ENCODE measurements at places on chromosomes 2 and 18.

GRCh38 chr2:183459466-183459865 is 335.2 kb downstream of the NUP35 start:
- no peak for DNase-seq

GRCh38 chr2:128608921-128609880 is 290.5 kb upstream of the HS6ST1 start:
- DNase-seq: no peak

DNA sequence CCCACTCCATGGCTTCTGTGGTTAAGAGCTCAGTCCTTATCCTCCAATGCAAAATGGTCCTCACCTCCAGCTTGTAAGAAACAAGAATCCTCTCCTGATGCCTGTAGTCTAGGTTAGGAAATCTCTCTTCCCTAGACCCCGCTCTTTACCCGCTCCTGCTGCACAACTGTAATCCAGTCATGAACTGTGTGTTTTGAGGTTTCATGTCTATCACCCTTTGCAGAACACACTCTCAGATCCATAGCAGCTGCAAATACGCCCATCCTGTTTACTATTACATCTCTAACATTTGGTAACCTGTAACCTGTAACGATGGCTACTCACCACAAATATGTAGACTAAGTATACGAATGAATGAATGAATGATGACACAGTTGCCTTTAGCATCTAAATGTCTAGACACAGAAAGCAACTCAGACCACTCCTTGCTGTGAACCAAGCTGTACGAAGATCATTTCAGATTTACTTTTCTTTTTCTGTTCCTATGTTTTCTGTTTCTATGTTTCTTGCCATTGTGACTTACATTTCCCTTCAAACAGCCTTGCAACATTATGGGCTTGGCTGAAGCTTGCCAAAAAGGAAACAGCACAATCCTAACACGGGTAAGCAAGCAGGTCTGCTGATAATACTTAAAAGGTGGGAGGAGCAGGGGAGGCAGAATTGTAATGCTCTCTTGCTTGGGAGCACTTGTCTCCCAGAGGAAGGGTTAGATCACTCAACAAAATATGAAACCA is 53.7 kb downstream of the EPHA4 start:
- DNase-seq: no peak

- no peak for DNase-seq
These were observed 16.6 kb downstream of the NPPC start for GRCh38 chr2:231909631-231910030.

DNA sequence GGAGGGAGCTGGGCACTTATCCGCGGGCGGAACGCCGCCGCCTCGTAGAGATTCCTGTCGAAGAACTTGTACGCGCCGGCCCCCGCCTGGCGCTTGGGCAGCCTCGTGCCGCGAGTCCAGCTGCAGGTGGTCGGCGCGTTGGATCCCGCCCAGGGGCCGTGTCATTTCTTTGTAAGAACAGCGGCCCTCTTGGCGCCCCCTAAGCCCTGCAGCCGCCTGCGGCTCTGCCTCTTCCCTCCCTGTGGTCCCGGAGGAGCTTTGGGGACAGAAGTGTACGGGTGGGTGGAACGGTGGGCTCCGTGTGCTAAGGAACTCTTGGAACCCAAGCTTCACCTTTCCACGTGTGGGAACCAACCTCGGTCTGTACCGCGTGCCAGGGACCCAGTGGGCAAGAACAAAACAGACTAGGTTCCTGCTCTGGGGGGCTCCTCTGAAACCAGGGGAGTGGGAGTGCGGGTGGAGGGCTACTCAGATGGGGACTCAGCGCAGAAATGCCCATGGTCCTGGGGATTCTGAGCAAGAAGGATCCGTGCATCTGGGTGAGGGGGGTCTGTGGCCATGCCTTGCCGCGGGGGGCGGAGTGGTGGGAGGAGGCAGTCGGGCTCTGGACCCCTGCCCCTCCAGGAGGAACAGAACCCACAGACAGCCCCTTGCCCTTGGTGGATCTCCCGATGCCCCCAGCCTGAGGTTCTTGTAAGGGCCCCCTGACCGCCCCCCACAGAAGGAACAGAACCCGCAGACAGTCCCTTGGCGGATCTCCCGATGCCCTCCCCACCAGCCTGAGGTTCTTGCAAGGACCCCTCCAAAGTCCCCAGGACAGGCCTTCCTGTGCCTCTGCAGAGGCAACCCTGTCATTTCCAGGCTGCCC is 1.5 kb downstream of the GPC1 start:
- DNase-seq: no peak

- DNase-seq: no peak
These were observed 8.5 kb downstream of the SP140L start for GRCh38 chr2:230335461-230335863.

GRCh38 chr2:106667478-106668070 is 180.4 kb downstream of the CD8B2 start:
- DNase-seq: no peak

DNA sequence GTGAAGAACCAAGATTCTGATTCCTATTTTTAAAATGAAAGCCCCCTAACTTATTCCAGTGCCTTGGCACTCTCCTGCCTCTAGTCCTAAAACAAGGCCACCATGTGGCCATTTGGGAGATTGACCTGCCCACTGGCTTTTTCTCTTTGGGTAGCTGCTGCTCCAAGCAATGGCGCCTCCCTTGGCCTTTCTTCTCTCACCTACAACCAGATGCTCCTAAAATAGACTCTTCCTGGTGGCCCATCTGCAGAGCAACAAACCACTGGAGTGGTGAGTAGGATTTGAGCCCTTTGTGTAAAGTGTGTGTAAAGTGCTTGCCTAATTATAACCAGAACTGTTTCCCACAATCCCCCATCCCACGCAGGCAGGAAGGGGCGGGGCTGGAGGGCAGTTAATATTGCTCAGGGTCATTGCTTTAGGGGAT is 114.2 kb downstream of the FHOD3 start:
- DNase-seq: no peak

GRCh38 chr18:2657788-2658458 is 2.4 kb downstream of the SMCHD1 start:
- no peak for DNase-seq

- DNase-seq: no peak
These were observed 7.6 kb upstream of the KCTD1 start for GRCh38 chr18:26555804-26556553.

GRCh38 chr2:146278881-146279280 is 1565.9 kb upstream of the ACVR2A start:
- DNase-seq: no peak

DNA sequence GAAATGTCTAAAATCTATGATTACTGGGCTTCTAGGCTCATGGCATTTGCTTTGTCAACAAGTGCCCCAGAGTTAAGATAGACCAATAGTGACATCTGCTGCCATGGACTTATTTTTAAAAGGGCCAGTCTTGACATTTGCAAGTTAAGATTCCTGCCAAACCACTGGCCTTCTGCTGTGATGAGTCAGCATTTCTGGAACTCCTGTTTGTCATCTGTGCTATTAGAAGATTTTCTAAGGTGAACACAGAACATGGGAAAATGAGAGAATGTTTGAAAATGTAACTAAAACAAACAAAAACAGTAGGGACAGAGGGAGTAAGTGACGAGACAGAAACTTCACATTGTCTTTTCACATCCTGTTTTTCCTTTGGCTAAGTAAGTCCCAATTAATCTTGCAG is 93.7 kb upstream of the WDR75 start:
- no peak for DNase-seq

- no peak for DNase-seq
These were observed 74.1 kb downstream of the BOD1L2 start for GRCh38 chr18:57220930-57221483.

DNA sequence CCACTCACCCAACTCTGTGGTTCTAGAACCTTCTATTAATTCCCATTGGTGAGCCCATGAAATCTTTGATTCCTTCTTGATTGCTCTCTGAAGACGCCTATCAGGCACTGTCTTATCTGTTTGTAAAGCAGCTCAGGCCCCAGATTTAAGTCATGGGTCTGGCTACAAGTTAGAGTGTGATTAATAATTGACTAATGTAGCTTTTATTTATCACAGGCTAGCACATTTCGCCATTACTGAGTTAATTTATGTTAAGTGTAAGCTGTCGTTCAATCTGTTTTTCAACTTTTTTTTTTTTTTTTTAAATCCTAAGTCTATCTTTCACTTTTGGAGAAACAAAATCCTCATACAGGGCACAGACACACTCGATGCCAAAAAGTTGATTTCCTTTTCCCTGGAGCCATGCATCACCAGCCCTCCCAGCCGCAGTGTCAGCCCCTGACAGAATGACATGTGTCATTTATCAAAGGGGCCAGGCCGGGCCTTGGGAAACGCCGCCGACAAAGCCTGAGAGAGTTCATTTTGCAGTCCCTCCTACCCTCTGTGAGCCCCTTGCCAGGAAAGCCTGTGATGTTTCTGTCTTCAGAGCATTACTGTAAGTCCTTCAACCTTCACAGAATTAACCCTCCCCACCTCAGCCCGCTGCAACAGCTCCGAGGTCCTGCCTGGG is 15.8 kb downstream of the TSHZ1 start:
- DNase-seq: no peak

DNA sequence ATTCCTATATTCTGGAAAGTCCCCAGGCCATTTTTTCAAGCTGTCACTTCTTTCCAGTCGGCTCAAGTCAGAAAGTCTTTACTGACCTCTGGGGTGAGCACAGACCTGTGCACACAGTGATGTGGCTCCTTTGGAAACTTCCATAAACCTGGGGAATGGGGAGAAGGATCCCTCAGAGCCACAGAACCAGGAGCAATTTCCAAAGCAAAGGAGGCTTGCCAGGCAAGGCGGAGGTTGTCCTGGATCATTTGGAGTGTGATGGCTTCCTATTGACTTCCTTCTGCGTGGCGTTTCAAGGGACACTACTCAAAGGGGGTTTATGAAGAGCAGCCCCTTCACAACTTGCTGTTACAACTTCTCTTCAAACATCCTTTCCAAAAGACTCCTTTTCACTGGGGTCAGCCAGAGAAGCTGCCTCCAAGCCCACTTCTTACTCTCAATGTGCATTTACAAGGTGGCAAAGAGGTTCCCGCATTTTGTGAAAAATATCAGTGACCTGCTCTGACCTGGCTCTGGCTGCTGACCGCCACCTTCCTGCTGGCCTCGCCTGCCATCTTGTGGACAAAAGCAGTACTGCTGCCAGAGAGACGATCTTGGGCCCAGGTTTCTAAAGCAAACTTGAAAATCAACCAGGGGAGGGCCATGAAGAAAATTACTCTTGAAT is 18.2 kb upstream of the TMEM247 start:
- DNase-seq: peak; percentile 67

GRCh38 chr18:24658302-24658701 is 197.9 kb downstream of the HRH4 start:
- DNase-seq: no peak

- peak; percentile 31 for DNase-seq
These were observed 624 bp upstream of the MAP4K3 start for GRCh38 chr2:39437522-39438296.

DNA sequence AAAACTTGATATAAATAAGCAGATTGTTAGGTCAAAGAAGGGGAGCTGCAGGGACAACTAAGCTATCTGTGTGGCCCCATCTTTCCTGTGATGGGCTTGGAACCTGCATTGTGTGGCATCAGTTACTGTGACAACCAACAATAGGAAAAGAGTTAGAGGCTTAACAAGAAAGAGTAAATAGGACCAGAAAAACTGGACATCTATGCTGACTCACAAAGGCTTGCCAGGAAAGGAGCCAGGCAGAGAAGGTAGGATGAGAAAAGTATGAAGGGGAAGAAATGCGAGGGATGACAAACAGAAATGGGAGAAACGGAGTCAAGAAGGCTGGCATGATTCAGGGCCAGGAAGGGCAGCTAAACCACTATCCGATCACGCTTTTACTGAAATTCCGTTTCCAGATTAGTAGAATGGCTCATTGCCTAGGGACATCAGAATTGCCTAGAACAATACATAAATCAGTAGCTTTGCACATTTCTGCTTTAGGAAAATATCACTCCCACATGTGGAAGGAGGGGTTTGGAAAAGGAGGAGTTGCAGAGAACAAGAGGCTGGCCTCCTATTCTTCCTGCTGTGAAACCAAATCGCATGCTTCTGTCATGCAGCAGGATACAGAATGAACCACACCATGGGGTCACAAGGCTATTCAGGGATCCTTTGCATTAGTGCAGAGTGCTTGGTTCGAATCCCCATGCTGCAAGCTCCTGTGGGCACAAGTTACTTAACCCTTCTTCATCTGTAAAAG is 7.3 kb downstream of the PLA2R1 start:
- no peak for DNase-seq

DNA sequence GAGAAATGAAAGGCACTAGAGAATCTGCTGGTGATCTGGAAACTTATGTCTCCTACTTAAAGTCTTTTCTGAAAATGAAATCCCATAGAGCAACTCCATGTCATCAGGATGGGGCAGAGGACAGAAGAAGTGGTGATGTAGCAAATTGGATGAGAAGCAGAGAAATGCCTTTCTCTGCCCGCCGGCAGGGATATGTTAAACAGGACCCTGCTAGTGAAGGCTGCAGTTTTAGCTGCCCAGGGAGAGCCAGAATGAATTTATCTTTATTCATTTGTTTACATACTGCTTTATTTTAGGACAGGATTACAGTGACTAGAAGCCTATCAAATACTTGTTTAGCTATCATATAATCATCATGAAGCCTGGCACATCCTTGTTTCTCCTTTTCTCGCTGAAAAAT is 247.0 kb downstream of the DOK6 start:
- DNase-seq: no peak

DNA sequence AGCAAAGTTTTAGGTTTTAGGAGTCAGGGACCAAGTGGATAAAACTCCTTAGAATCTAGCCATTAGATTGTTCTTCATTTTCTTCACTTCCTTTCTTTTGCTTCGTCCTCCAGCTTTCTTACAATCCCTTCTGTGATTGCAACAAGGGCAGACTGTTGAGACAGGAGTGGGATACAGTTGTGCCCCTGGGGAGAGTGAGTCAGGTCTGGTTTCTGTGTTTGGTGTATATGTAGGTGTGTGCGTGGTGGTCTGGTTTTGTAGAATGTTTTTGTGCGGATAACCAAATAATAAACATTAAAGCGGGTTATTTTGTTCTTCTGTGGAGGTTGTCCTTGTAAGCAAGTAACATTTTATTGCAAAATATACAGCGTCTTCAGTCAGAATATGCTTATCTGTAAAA is 7.3 kb downstream of the INSIG2 start:
- DNase-seq: no peak

- DNase-seq: no peak
These were observed 128.6 kb downstream of the TGIF1 start for GRCh38 chr18:3578621-3579020.

GRCh38 chr2:148653437-148653836 is 8.9 kb downstream of the EPC2 start:
- DNase-seq: no peak

DNA sequence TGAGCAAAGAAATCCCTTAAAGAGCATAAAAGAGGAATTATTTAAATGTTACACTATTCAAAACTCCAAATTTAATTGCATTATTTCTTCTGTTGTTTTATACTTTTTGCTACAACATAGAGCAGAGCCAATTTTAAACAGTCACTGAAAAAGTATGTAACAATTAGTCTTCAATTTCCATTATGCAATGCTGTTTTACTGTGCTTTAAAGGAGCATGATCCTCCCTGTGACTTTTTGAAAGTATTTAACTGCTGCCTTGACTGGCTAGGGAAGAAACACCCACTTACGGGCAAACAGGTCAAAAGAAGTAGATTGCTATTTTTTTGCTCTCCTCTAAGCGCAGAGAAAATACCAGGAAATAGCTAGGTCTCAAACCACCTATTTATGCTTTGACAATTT is 217.4 kb upstream of the GCFC2 start:
- no peak for DNase-seq
